Activated CD4-positive, alpha-beta T cell treated with anti-CD3 and anti-CD28 coated beads for 1 hour (primary cell): ENCODE measurements at places on chromosomes 7 and 10.

- DNase-seq, result no peak
Measured at GRCh38 chr7:42105554-42106358, 131.3 kb downstream of the GLI3 start.

DNA sequence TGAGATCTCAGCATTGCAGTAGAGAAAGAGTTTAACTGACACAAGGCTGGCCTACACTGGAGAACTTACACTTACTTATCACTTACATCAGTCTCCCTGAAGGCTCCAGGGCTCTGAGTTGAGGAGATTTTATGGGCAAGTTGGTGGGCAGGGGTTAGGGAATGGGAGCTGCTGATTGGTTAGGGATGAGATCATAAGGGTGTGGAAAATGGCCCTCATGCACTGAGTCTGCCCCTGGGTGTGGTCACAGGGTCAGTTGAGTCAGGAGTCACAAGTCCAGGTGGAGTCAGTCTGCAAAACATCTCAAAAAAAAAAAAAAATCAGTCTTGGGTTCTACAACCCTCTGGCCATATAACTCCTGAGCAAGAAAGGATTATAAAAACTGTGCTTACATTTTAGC is 60.5 kb downstream of the PPP1R17 start:
- DNase-seq, result no peak

DNA sequence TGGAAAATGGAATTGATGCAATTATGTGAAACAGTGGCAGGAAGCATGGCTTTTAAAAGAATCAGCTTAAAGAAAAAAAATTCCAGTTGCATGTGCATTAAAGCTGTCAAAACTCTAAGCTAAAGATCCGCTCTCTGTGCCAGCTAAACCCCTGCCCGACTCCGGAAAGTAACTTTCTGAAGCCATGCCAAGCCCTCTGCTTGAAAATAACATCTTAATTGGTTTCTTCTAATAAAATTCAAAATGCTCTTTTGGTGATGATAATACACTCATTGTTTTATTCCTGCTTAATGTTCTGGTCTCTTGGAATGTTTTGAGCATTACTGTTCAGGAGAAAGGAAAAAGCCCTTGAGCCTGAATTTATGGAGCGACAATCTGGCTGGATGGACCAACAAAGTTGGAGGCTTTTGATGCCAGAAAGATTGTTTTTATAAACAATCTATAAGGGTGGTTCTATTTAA is 11.7 kb downstream of the SEMA3C start:
- DNase-seq, result no peak

DNA sequence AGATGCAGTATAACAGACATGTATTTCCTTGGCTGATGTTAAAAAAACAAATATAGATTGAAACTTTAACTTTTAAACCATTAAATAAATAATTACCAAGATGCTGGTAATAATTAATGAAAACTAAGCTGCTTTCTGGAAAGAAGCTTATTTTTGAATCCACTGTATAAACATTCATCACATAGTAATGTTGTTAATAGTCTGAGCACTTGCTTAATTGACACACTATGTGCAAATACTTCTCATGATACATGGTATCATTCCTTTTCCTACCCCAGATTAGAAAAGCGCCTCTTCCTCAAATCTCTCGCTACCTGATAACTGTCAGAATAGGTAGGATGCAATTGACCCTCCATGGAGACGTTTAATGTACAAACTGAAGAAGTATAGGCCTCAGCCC is 15.0 kb upstream of the COL28A1 start:
- DNase-seq, result no peak

- DNase-seq, result no peak
Measured at GRCh38 chr10:15433850-15434537, 62.9 kb upstream of the FAM171A1 start.

- no peak for DNase-seq
Measured at GRCh38 chr7:120583899-120584586, 273.9 kb downstream of the TSPAN12 start.

- DNase-seq, result no peak
Measured at GRCh38 chr10:88592381-88592780, 5.8 kb downstream of the LIPJ start.

DNA sequence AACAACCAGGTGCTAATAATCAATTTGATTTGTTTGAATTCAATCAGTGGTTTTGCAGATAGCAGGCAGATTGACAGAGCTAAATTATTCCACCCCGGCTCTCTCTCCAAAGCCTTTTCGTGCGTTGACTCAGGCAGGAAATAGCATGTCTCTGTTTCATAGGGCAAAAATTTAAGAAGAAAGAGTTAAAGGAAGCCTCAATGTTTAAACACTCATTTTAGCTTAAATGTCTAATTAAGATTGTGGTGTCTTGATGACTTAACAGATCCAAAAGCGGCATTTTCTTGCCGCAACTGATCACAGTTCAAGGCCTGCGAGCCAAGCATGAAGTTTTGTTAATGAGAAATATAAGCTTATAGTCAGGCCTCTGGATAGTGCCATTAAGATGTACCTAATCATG is 1051.1 kb upstream of the AUTS2 start:
- DNase-seq, result no peak

- no peak for DNase-seq
Measured at GRCh38 chr10:48640326-48640725, 35.5 kb upstream of the ARHGAP22 start.

DNA sequence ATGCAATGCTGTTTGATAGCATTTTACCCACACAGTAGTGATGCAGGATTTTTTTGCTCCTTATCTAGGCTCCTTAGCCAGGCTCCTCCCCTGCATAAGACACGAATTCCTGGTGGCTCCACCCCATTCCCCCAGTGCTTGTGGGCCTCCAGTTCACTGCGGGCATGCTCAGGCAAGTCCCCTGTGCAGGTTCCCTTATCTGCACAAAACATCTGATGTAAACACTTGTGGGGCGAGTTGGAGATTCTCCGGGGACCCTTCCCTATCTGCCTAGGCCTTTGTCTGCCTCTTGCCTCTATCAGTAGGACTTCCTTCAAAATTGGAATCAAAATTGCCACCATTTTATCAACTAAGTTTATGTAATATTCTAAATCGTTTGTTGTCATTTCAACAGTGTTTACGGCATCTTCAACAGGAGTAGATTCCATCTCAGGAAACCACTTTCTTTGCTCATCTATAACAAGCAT is 5.4 kb upstream of the STK17A start:
- DNase-seq, result no peak

GRCh38 chr10:121593281-121594075 is 4.8 kb downstream of the FGFR2 start:
- DNase-seq, result no peak

GRCh38 chr10:8618834-8619233 is 564.3 kb downstream of the GATA3 start:
- DNase-seq, result no peak

GRCh38 chr7:115086146-115086841 is 164.4 kb downstream of the MDFIC start:
- DNase-seq, result no peak

DNA sequence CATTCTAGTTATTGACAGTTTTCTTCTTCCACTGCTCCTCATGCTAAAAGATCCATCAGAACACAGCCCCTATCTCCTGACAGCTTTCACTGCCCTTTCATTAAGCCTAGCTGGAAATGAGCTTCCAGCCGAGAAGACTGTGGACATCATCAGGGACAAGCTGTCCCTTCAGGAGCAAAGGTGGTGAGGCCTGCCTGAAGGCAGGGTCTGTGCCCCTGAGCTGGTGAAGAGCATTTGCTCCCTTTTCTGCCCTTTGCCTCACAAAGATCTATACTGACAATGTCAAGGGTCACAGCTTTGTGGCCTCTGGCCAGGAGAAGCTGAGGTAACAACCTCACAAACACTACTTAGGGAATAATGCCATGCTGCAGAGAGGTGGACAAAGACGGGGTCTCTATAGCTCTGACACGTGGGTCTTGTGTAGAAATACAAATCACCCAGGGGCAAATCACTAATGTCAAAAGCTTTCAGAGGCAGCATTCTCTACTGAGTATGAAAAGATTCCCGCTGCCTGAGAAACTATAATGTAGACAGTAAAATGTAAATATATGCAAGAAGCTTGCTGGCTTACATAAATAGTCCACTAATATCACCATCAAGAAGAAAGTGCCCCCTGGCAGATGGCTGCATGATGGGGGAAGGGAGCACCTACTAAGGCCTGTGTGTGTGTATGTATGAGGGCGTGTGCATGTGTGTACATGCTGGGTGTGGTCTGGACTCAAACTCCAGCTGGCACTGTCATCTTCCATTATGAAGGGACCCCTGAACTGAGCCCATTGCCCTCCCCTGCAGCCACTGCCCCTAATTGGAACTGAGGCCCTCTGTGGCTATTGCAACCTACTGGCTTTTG is 55.8 kb downstream of the HBP1 start:
- no peak for DNase-seq

- no peak for DNase-seq
Measured at GRCh38 chr7:134831862-134832261, 52.4 kb downstream of the CALD1 start.

- DNase-seq, result no peak
Measured at GRCh38 chr10:91549262-91549661, 83.6 kb downstream of the PPP1R3C start.

DNA sequence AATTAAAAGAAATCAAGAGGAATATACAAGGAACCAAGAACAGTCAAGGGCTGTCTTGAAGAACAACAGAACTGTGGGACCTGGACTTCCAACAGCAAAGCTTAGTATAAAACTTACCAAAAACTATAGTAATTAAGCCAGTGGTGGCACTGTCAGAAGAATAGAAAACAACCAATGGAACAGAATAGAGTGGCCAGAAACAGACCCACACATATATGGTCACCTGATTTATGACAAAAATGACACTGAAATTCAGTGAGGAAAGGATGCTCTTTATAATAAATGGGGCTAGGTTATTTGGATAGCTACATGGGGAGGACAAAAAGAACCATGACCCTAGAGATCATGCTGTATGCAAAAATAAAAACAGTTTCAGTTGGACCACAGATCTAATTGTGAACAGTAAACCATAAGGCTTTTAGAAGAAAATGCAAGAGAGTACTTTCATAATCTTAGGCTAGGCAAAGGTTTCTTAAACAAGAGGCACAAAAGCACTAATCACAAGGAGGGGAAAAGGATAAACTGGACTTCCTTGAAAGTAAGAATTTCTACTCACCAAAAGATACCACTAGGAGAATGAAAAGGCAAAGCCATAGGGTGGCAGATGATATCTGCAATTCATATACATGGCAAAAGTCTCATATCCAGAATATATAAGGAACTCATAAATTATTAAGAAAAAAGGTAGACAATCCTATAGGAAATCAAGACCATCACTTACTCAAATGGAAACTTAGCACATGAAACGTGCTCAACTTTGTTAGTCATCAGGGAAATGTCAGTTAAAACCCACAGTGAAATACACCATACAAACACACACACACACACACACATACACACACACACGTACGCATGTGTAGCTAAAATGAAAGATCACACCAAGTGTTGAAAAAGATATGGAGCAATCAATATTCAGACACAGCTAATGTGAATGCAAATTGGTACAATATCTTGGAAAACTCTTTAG is 20.8 kb downstream of the HYCC1 start:
- DNase-seq, result no peak

- DNase-seq, result no peak
Measured at GRCh38 chr10:22243321-22243720, 25.5 kb upstream of the EBLN1 start.

DNA sequence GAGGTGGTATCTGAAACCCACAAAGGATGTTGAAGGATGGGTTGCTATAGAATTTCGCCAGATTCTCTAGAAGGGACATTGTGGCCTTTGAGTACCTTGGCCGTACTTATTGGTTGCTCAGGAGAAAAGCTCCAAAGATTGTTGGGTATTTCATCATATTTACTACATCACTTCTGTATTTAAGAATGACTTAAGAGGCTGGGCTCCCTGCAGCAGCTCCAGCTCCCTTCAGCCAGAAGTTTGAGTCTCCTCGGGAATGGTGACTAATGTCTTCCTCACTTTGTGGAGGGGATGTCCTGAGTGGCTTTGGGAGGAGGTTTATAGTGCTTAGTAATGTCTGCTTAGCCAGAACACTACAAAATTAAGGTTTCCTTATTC is 18.1 kb downstream of the MINDY4 start:
- DNase-seq, result no peak

- DNase-seq, result no peak
Measured at GRCh38 chr10:17257466-17258321, 29.7 kb downstream of the VIM start.

DNA sequence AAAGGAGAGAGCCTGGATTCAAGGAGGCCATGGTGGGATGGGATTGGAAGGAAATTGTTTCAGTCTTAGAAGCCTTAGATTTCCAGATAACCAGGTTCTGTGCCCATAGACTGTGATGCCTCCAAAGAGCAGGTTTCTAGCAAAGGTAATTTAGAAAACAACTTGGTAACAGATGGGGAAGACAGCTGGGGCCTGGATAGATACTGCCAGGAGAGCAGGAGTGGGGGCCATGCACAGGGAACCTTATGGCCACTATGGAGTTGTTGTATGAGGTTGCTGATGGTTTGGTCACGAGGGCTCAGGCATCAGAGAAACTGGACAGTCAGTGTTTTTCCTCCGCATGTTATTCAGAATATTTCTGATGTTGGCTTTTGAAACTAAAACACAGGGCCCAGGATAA is 901.9 kb downstream of the LRMDA start:
- DNase-seq, result no peak

DNA sequence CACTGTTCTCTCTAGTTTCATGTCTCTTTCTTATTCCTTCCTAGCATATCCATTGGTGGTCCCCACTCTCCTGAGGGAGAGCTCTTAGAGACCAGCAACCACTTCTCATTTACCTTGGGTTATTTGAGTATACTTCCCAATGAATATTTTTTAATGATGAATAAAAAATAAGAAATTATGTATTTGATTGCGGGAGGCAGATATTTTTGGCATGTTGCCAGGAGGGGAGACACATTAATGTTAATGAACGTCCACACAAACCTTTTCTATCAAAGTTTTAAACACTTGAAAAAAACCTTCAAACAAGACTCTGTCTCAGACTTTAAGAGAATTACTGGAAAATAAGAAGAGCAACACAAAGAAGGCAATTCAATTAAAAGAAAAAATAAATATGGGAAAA is 260.6 kb upstream of the MAGI2 start:
- no peak for DNase-seq

DNA sequence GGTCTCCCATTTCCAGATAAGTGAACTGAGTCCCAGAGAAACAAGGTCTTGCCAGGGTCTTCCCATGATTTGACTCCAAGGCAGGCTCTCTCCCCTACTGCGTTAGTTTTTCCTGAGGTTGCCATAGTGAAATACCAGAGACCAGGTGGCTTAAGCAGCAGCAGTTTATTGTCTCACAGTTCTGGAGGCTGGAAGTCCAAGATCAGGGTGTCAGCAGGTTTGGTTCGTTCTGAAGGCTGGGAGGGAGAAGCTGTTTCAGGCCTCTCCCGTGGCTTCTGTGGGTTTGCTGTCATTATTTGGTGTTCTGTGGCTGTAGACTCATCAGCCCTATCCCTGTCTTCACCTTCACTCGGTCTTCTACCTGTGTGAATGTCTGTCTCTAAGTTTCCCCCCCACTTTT is 129.9 kb downstream of the GRK5 start:
- no peak for DNase-seq

GRCh38 chr7:69435711-69436110 is 162.6 kb upstream of the AUTS2 start:
- no peak for DNase-seq

- no peak for DNase-seq
Measured at GRCh38 chr10:30042820-30043219, 16.6 kb downstream of the JCAD start.

- DNase-seq, result no peak
Measured at GRCh38 chr10:132866601-132867381, 75.6 kb downstream of the CFAP46 start.
